Stimulated activated CD8-positive, alpha-beta memory T cell treated with anti-CD3 and anti-CD28 coated beads, Interleukin-15, amount 100 ng/mL, for 24 hours (primary cell): ENCODE measurements at places on chromosomes 2 and 18.

DNA sequence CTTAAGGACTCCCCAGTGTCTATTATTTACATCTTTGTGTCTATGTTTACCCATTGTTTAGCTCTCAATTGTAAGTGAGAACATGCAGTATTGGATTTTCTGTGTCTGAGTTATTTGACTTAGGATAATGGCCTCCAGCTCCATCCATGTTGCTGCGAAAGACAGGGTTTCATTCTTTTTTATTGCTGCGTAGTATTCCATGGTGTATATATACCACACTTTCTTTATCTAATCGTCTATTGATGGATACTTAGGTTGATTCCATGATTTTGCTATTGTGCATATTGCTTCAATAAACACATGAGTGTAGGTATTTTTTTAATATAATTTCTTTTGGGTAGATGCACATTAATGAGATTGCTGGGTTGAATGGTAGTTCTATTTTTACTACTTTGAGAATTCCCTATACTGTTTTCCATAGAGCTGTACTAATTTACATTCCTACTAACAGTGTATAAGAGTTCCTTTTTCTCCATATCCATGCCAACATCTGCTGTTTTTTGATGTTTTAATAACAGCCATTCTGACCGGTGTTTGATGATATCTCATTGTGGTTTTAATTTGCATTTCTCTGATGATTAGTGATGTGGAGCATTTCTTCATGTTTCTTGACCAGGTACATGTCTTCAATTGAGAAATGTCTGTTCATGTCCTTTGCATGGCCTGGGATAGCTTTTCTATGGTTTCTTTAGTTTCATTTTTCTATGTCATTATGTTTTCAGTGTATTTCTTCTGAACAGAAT, 21.8 kb downstream of the MTCL1 start:
- no peak for DNase-seq

DNA sequence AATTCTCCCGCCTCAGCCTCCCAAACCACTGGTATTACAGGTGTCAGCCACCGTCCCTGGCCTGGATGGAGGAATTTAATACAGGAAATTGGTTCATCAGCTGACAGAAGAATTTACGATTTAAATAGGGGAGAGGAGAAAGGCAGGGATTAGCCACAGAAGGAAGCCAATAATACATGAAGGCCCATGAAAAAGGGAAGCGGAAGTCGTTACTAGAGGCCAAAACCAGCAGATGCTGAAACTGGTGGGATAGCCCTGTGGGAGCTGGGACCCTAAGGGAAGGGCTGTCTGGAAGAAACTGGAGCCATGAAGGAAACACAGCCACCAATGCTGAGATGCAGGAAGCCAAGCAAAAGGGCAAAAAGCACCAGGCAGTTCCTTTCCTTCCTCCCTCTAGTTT, 163.7 kb upstream of the RMP24 start:
- no peak for DNase-seq

- DNase-seq, result no peak
Measured at GRCh38 chr2:240836781-240837467, 16.9 kb upstream of the KIF1A start.

DNA sequence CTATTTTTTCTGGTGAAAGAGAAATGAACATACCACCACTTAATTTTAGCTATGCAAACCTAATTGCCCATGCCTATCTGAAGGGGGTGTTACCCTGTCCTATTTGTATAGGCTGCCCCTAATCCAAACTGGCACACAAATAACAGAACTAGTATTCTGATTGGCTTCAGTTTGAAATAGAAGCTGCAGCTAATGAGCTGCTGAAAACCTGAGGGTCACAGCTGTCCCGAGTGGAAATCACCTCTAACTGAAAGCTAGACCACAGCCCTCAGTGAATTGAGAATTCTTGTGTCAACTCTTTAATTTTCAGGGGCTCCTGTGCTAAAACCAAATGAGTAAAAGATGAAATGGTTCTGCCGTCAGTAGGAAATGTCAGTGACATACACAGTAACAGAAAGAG, 28.7 kb downstream of the CCDC141 start:
- no peak for DNase-seq

- DNase-seq, result no peak
Measured at GRCh38 chr2:173434762-173435569, 80.3 kb downstream of the CDCA7 start.

DNA sequence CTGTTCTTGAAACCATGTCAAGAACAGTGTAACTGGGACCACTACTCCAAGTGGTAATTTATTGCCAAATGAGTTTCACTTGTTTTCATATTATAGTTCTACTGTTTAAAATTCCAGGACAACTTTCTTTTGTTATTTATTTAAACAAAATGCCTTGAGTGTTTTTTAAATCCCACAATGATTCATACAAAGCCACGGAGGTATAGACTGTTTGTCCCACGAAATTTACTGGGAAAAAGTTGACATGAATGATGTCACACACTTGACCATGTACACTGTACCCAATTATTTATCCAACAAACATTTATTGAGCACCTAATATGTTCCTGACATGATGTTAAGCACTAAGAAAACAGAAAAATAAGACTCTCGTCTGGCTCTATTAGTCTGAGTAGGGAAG, 243.9 kb upstream of the SIX2 start:
- no peak for DNase-seq

DNA sequence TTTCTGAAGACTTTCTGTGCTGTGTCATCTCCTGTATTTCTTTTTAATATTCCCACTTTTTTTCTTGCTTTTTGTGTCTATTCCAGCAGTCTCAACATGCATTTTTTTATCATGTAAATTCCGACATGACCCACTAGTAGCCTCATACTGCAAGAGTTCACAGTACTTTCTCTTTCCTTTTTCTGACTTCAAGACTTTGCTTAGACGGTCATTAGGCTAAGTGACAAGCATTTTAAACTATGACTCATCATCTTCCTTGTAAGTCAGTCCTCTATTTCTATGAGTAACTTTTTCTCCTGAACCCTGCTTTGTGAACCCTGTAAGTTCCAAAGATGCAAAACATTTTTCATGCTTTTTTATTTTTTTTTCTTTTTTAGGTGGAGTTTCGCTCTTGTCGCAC, 381.2 kb downstream of the TXNL1 start:
- DNase-seq, result no peak

DNA sequence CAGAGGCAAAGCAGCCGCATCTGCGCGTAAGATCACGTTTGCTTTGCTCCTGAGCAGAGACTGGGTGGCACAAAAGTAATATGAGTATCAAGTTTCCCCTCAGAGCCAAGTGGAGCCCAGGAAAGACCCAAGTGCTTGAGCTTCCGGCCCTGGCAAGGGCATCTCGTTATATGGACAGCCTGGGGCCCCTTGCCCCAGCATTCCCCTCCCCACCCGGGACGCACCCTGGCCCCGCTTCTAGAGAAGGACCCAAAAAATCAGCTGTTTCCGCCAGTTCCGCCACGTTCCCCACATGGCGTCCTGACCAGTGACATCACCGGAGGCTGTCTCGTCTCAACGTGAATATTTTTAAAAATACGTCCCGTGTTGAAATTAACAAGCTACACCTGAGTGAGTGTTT, 135.1 kb downstream of the NFATC1 start:
- no peak for DNase-seq

- DNase-seq, result no peak
Measured at GRCh38 chr18:13405305-13406038, 186.9 kb downstream of the LDLRAD4 start.

DNA sequence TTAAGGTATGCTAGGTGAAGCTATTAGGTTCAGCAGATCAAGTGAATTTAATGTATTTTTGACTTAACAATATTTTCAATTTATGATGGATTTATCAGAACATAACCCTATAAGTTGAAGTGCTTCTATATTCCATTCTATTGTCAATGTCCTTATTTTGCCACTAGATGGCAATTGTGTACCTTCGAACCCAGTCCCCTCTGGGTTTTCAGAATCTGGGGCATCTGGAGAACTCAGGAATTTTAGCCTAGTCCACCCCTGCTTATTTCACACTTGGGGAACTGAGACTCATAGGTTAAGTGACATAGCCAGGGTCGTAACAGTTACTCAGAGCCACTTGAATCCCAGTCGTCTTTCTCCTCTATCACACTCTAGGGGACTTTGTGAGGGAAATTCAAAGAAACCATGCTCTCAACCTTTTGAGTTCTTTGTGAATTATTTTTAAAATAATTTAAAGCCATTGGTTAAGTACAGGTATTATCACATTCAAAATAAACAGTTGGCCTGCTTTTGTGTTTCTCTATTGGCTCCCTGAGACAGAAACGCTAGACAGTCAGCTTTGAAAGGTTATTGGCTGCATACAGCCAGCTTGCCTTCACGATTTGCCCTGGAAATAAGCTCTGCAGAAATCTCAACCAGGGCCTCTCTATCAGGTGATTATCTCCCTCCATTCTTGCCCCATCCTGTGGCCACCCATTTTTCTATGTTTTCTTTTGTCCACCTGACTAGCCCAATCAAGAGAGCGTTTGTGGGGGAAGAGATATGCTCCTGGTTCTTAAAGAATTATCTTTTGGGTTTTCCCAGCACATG, 145.0 kb downstream of the TTC27 start:
- DNase-seq, result no peak

DNA sequence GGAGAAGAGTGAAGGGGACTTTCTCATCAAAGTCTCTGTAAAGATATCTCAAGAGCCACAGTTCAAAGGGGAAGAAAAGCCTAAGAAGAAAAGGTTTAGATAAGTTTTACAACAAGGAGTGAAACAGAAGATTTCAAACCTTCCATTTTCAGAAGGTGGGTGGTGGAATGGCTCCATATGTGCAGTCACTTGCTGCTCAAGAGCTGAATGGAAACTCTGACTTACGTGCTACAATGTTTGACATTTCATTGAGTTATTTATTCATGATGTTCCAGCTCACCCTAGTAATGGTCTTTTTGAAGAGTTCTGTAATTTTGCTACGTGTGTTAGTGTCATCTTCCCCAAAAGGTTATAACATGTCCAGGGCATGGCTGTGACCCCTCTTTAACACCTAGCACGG, 21.7 kb downstream of the LCT start:
- no peak for DNase-seq

- DNase-seq, result no peak
Measured at GRCh38 chr18:79575891-79576685, 103.5 kb upstream of the CTDP1 start.

GRCh38 chr2:67572721-67573435, 175.7 kb downstream of the ETAA1 start:
- DNase-seq, result no peak

GRCh38 chr18:48304906-48305693, 104.1 kb downstream of the ZBTB7C start:
- DNase-seq, result no peak

DNA sequence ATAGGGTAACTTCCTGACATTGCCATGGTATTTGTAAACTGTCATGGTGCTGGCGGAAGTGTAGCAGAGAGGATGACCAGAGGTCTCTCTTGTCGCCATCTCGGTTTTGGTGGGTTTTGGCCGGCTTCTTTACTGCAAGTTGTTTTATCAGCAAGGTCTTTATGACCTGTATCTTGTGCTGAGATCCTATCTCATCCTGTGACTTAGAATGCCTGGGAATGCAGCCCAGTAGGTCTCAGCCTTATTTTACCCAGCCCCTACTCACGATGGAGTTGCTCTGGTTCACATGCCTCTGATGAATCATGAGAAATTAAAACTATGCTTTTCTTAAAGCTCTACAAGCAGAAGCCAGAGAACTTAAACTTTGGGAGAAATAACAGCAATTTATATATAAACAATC, 12.7 kb upstream of the NFU1 start:
- DNase-seq, result no peak

GRCh38 chr2:134884435-134884834, 34.2 kb upstream of the CCNT2 start:
- no peak for DNase-seq

GRCh38 chr2:159169187-159169586, 117.3 kb downstream of the WDSUB1 start:
- no peak for DNase-seq

- no peak for DNase-seq
Measured at GRCh38 chr2:98598781-98599428, 9.4 kb downstream of the COA5 start.

- DNase-seq, result no peak
Measured at GRCh38 chr2:168642873-168643272, 159.6 kb upstream of the NOSTRIN start.

GRCh38 chr18:31382107-31382506, 5.5 kb downstream of the DSG4 start:
- DNase-seq, result no peak

GRCh38 chr2:36780231-36780839, 83.8 kb downstream of the VIT start:
- no peak for DNase-seq

DNA sequence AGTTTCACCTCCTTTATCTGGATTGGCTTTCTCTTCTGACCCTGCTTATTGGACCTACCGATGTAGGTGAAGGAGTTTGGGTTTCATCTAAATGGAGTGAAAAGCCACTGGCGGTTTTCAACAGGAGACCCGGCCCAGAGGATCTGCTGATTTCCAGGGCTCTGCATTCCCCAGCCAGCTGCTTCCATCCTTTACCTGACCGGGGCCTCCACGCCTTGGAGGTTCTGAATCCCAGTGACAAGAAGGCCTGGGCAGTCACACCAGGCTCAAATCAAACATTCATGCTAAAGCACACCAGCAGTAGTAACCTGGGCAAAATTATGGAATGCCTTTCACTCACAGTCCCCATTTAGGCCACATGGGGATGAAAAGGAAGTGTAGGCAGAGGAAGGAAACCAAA, 30.0 kb upstream of the RTTN start:
- no peak for DNase-seq

GRCh38 chr2:142180820-142181533, 50.2 kb upstream of the LRP1B start:
- DNase-seq, result no peak

DNA sequence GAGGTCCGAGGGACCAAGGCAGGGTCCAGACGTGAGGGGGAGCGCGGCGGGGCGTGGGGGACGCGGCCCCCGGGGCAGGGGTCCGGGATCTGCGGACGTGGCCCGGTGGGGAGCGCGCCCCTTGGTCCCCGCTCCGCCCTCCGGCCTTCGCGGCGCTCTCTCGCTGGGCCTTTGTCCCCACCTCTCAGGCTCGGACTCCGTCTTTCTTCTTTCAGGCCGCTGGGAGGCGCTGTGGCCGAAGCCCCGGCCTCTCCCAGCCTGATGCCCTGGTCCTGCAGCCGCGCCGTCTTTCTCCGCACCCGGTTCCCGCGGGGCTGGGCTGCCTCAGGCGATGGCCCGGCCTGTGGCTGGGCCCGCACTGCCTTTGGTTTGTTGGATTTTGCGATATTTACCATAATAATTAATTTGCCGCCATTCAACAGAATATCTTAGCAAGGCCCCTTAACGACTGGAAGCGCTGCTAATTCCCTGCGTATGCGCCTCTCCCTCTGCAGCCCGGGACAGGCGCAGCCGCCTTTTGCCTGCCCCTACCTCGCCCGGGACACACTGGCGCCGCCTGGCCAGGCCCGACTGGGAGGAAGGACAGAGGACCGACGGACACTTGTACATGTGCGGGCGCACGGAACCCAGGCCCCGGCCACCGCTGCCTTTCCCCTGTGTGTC, 10.8 kb downstream of the SIX3 start:
- no peak for DNase-seq

DNA sequence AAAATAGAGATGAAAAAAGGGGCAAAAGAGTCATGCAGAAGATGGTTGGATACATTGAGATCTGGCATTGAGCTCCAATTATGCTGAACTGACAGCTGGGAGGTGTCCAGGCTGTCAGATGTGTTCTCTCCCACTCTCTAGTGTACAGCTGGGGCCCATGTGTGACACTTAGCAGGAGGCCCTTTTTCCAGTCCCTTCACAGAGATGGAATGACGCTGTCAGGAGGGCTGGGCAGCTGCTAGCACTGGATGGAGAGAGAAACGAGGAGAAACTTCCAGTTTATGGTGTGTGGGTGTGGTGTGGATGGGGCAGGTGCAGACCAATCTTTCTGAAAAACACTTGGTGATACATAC, 437.7 kb upstream of the HS6ST1 start:
- DNase-seq, result no peak
